ENCODE measurements at places on chromosomes 7 and 10.
A peak's percentile ranks its signal among the peaks of the same experiment; 100 is the strongest.

GRCh38 chr7:2897023-2897422 lies 52.9 kb upstream of the GNA12 start:
- DNase-seq: no peak

- no peak for DNase-seq
These were observed 920 bp downstream of the PRLHR start for GRCh38 chr10:118594392-118595063.

DNA sequence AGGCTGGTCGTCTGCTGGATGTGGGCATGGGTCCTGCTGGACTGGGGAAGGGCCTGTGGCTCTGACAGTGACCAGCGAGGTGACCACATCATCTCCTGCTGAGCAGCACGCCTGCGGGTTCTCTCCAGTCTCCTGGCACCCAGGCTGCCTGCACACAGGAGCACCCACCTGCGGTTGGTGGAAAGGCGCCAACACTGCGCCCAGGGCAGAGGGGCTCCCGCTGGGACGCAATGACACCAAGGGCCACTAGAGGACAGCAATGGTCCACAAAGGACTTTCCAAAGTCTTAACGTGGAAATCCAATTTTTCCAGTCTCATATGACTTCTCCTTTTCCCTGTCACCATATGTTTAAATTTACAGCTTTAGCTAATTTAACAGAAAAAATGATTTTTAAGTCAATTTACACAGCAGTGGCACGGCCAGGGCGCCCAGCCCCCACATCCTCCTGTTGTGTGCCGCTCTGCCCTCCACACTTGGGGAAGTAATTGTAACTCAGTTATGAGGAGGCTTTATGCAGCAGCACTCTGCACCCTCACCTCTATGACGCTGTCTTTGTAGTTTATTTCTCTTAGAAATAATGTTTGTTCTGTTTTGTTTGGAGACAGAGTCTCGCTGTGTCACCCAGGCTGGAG lies 38.1 kb downstream of the CFAP46 start:
- peak; percentile 46 for DNase-seq

GRCh38 chr7:78499283-78499682 lies 700.7 kb downstream of the PHTF2 start:
- no peak for DNase-seq

DNA sequence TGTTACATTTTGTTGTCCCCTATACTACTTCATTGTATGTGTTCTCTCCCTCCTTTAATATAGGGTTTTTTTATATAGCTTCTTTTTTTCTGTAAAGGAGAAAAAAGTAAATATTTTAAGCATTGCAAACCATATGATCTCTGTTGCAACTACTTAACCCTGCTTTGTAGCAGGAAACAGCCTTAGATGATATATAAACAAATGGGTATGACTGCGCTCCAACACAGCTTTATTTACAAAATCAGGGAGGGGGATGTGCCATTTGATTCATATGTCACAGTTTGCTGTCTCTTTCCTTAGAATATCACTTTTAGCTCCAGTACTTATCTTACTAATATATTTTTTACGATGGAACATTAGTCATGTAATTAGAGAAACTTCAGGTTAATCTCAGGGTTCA lies 155.2 kb upstream of the GNAI1 start:
- no peak for DNase-seq

- DNase-seq: no peak
These were observed 46.1 kb upstream of the FMC1 start for GRCh38 chr7:139294951-139295575.

GRCh38 chr10:97000487-97001182 lies 168.5 kb downstream of the LCOR start:
- DNase-seq: no peak

- DNase-seq: no peak
These were observed 1093.0 kb downstream of the GATA3 start for GRCh38 chr10:9147475-9147874.

DNA sequence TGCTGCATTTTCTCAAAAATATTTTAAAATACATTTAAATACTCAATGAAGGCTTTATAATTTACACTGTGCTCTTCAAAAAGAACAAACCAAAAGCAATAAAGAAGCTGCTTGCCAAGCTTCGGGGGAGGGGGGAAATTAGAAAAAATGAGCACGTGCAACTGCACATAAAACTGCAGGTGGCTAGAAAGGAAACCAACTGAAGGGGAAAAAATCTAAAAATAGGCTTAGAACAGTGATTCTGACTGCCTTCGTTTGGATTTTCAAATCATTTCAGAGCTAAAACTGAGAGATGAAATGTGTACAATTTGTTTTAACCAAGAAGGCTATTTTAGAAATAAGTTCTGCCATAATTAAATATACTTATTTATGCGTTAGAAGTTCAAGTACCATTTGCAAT lies 61.4 kb downstream of the ABI1 start:
- no peak for DNase-seq

- DNase-seq: no peak
These were observed 96.7 kb downstream of the ARHGAP22 start for GRCh38 chr10:48507933-48508790.

DNA sequence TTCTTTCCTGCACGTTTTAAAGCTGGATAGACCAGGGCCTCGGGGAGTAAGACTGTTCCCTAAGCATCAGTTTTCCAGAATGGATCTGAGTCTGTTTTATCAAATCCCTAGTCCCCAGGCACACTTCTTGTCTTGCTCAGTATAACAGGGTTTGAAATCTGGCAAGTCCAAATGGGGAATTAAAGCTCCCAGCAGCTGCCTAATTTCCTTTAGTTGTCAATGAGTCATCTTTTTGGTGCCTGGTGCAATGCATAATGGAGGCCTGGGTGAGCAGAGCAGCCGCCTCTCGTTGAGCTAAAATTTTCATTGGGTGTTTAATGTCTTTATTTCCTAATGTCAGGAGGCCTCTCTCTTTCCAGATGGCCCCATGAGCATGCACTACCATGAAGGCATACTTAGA lies 87.9 kb downstream of the STRA8 start:
- no peak for DNase-seq

Data from NCI-H1436 (cell line).